ENCODE measurements at places on chromosomes 6 and 20.

DNA sequence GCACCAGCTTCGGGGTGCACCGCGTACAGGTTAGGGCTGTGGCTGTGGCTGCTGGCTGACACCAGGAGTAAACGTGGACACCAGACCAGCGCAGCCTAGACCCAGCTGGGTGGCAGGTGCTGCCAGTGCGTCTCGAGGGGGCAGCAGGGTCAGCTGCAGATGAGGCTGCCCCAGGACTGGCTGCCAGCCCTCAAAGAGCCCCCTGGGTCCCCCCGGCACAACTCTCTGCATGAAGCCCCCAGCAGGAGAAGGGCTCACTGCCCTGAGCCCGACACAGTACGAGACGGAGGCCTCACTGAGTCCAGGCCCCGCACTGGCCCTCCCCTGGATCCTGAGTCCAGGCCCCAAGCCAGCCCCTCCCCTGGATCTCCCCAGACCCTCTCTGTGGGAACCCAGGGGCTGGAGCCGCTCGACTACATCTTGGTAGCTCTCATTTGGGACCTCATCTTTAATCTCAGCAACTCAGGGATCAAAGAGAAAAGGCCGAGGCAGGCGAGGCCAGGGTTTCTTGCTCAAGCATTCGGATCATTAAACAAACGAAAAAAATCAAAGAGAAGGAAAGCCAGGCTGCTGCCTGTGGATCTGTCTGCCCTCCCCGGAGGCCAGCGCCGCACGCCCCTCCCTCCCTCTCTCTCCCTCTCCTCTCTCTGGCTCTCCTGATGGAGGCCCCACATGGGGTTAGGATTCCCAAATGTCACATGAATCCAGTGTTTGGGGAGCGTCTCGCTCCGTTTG lies 7.0 kb upstream of the NKAIN4 start:
- no peak for DNase-seq

DNA sequence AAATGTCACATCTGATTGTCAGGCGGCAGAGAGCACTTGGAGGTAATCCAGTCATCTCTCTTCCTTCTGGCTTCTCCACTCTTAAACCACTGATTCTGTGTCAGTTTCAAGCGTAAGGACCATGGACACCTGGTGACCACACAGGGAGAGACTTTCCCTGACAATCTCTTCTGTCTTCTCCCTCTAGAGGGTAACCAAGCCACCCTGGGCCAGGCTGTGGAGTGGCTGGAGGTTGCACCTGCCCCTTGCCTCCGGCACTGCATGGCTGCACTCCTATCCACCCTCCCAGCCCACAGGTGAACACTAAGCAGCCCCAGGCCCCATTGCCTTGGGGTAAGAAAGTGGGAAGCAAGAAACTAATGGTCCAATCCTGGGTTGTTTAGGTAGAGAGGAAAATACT lies 78.7 kb downstream of the BFSP1 start:
- DNase-seq = no peak

DNA sequence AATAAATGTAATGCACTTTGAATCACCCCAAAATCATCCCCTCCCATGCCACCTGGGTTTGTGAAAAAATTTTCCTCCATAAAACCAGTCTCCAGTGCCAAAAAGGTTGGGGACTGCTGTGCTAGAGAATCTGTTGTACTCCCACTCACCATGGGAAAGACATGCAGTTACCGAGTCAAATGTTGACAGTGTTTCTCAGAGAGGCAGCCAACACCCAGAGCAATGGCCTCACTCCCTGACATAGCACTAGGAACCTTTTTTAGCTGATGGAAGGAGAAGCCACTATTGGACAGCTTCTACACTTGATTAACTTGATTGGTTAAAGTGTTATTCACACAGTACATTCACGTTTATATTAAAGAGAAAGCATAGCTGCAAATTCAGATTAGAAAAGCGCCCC lies 59.8 kb upstream of the MANEA start:
- DNase-seq = no peak

DNA sequence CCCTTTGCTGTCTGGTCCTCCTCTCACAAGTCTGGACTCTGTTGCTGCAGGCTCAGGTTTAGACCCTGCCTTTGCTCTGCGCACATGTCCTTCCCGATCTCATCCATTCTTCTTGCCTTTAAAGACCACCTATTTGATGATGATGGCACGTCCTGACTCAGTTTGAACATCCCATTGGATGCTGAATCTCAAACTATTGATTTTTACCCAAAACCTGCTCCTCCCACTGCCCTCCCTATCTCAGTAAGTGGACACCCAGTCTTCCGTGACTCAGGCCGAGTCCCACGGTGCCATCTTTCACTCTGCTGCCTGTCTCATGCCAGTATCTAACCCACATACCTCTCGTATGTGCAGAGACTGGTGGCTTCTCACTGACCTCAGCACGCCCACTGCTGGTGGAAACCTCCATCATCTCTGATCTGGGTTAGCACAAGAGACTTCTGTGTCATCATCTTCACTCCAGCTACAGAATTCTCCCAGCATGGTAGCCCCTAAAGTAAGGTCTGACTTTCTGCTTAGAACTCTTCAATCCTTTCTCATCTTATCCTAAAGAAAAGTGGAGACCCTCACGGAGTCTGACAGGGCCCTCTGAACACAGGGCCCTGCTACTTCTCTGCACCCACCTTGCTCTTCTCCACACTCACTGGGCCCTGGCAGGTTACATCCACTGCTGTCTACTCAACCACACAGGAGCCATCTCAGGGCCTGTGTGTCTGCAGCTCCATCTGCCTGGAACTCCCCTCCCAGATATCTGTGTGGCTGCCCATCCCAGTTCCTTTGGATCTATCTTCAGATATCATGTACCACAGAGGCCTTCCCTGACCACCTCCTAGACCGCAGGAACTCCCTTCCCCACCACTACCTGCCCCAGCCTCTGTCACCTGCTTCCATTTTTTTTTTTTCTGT lies 387.1 kb upstream of the AGPAT4 start:
- DNase-seq = no peak

GRCh38 chr6:83884523-83884922 lies 25.0 kb downstream of the CYB5R4 start:
- DNase-seq = no peak

DNA sequence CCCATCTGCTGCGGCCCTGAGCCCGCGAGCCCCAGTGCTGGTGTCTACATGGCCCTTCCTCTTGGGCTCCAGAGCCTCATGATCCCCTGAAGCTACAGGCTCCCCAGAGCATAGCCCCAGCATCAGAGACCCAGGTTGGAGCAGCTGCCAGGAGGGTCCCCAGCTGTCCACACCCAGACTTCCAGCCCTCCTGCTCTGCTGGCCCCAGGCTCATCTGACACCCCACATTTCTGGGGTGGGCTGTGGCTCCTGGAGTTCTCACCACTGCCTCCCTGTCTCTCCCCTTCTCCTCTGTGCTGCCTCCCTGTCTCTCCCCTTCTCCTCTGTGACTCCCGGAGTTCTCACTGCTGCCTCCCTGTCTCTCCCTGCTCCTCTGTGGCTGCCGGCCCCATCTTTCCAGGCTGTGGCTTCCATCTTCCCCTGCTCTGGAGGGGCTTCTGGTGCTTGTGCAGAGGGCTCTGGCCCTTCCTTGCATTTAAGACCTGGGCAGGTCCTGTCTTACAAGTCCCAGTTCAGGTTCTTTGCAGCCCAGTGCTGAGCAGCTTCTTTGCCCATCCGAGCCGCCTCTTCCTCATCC lies 108.1 kb downstream of the ERMARD start:
- DNase-seq = no peak

DNA sequence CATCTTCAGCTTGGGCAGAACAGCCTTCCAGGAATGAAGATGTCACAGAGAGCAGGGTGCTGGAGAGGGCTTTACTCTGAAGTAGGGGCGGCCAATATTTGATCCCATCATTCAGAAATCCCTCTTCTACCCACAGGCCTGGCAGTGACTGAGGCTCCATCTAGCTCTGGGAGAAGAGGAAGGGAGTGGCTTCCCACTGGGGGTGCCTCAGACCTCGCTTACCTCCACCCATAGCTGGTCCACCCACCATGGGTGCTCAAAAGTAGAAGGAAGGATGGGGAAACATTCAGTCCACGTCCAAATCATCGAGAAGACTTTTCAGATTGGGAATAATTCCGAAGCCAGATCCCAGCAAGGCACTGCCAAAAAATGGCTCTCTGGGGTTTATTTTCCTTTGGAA lies 11.8 kb upstream of the THBD start:
- DNase-seq = no peak

DNA sequence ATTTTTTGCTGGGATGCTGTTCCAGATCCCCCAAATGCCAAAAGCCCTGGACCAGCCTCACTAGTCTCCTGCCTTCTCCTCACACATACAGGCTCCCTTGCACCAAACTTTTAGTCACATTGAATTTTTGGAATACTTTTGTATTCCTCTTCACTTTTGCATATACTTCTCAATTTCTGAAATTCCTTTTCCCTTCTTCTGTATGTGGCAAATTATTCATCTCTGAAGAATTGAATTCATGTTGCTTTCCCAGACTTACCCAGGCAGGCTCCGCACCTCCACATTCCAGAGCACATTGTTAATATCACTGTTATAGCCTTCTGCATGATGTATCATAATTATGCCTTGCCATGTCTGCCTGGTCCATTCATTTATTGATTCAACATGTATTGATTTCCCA lies 255.3 kb upstream of the POU3F2 start:
- DNase-seq = no peak

DNA sequence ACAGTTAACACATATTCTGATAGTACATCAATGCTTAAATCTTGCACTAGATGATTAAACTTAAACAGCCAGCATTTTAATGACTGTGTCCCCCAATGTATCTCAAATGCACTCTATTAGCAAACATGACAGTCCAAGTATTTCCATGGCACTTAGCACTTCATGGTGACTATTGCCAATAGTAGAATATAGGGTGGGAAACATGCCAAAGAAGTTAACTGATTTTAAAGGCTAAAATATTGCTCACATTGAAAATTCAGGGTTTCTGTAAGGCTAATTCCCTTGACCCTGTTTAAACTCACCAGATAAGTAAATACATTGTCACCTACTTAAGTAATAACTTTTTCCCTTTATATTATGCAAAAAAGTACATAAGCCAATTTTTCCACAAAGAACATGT lies 266.9 kb downstream of the TBC1D32 start:
- DNase-seq = no peak

- DNase-seq = no peak
Observed at GRCh38 chr20:59613861-59614260, 9.5 kb downstream of the PHACTR3 start.

DNA sequence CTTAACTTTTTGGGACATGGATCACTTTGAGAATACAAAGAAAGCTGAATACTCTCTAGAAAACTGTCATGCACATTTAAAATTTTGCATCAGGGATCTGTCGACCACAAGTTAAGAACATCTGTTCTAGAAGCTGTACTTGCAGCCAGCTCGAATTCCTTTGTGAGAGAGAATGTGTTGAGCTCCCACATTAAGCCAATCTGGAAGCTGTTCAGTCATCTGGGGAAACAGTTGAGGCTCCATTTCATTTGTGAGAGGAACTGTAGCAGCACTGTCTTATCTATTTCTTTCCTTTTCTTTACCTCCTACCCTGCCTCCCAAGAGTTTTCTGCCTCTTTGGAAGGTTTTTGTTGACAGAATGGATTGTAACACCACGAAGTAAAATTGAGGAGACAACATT lies 50.8 kb downstream of the KAT14 start:
- DNase-seq = no peak

DNA sequence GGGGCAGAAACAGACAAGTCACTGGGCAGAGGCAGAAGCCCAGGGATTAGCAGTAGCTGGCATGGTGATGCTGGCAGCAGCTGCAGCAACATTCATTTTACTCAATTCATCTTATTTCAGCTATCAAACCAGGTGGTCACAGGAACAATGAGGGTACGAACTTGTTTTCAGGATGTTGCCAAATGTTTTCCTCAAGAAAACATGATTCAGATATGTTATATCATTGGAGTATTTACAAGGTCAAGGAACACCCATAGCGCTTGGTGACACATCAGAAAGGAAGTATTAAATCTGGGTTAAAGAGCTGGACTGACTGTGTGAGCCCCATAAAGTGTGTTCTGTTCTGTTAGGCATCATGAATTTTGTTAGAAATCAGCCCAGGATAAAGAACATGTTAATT lies 456.9 kb upstream of the ID4 start:
- DNase-seq = no peak

DNA sequence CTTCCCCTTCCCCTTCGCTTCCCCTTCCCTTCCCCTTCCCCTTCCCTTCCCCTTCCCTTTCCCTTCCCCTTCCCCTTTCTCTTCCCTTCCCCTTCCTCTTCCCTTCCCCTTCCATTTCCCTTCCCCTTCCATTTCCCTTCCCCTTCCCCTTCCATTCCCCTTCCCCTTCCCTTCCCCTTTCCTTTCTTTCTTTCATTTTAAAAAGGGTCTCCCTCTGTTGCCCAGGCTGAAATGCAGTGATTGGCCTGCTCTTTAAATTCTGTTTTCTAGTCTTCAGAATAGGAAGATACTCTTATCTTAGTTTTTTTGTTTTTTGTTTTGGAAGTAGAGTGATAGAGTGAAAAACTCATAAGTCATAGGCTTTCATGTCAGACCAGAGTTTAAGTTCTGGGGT lies 85.2 kb downstream of the ANKS1A start:
- no peak for DNase-seq

- no peak for DNase-seq
Observed at GRCh38 chr6:126352514-126352913, 12.6 kb downstream of the CENPW start.

- no peak for DNase-seq
Observed at GRCh38 chr6:19805129-19805481, 32.1 kb upstream of the ID4 start.

DNA sequence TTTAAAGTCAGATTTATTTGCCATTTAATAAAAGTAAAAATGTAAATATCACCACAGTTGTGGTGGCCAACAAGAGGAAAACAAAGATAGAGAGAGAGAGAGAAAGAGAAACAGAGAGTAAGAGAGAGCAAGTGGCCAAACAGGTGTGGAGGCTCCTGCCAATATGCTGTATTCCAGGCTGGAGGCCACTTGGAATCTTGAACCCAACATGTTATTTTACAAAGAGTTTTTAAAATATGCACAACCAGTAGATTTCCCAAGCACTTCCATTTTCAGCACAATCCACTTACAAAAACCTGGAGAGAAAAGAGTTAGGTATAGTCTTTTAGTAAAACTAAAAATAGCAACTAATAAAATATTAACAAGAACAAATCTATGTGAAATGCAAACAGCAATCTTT lies 1323.1 kb upstream of the CITED2 start:
- DNase-seq = no peak
